Mammary epithelial cell (primary cell): ENCODE measurements at places on chromosomes 1 and 21.

DNA sequence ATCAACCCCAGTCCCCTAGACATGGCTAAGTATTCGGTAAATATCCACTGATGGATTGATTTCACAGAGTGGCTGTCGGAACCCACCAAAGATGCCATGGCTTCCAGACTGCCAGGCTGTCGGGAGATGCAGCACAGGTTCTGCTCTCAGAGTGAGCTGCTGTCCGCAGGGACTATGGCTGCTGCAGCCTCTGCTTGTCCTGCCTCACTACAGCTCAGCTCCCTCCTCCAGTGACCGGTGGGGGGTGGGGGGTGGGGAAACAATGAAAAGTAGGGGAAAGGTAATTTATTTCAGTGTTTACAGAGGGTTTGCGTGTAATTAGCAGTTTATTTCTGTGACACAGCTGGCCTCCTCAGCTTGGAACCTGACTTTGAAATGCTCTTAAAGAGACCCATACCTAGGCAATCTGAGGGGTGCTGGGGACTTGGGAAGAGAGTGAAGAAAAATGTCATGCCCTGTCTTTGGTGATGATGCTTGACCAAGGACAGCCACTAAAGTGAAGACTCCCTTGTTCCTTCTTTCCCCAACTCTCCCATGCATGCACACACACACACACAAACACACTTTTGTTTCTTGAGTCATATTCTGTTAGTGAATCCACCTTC lies 109.0 kb downstream of the CACNA1E start:
- DNase-seq = no peak

DNA sequence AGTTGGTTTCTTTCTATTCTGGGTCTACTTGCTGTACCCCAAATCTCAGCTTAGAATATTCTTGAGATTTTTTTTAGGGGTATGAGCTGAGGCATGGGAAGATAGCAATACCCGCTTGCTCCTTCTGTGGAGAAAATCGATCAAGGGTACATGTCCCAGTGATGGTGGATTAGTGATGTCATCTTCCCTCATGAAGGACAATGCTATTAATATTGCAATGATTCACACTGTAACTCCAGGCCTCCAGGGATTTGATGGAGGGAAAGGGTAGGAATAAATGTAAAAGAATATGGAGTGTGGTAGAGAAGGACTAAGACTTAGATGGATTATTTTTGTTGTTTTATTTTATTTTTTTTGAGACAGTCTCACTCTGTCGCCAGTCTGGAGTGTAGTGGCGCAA lies 47.4 kb downstream of the XCL1 start:
- DNase-seq = no peak

- DNase-seq = peak; percentile 32
These were observed 29.5 kb downstream of the LDLRAP1 start for GRCh38 chr1:25572708-25573590.

- peak; percentile 52 for DNase-seq
These were observed 495 bp downstream of the PI4KB start for GRCh38 chr1:151326619-151327222.

- no peak for DNase-seq
These were observed 7.2 kb downstream of the IFT25 start for GRCh38 chr1:53938136-53938830.

GRCh38 chr1:47650205-47650604 lies 212.4 kb downstream of the FOXD2 start:
- DNase-seq = peak; percentile 97

GRCh38 chr1:28104866-28105467 lies 16.6 kb upstream of the EYA3 start:
- peak; percentile 87 for DNase-seq

DNA sequence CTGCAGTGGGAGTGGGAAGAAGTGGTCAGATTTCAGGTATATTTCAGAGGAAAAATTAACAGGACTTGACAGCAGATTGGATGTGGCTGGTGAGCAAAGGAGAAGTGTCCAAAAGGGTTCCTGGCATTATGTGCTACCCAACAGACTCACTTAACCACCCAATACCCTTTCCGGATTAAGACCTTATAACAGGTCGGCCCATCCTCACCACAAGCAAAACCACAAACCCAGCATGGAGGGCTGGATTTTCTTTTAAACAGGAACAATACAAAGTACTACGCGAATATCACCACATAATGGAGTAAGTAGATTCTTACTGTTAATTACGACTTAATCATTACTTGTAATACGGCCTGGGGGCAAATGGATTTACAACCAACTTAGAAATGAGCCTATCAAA lies 59.2 kb downstream of the WDR64 start:
- DNase-seq = no peak

DNA sequence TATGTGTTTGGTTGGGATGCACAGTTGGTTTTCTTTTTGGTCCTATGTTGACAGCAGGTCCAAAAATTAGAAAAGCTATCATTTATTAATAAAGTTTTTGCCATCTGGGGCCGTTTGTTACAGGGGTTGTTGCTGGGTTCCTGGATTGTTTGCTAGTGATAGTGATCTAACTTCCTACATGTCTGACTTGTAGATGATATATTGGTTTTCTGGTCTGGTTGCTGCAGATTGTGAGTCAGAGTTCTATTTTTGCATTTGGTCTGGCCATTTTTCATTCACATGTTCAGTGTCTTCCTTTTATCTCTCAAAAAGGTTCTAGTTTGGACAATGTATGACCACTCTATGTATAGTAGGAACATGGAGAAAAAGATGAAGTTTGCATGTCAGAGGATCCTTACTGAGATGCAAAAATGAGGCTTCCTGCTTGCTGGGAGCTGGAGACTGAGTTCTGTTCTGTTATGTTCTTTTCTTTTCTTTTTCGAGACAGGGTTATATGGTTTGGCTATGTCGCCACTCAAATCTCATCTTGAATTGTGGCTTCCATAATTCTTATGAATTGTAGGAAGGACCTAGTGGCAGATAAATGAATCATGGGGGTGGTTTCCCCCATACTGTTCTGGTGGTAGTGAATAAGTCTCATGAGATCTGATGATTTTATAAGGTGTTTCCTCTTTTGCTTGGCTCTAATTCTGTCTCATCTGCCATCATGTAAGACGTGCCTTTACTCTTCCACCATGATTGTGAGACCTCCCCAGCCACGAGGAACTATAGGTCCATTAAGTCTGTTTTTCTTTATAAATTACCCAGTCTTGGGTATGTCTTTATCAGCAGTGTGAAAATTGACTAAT lies 4.2 kb upstream of the NVL start:
- DNase-seq = peak; percentile 37

- DNase-seq = peak; percentile 72
These were observed 618 bp upstream of the SERTAD4 start for GRCh38 chr1:210231846-210232510.

GRCh38 chr1:206803221-206803730 lies 31.0 kb upstream of the IL10 start:
- DNase-seq = no peak

DNA sequence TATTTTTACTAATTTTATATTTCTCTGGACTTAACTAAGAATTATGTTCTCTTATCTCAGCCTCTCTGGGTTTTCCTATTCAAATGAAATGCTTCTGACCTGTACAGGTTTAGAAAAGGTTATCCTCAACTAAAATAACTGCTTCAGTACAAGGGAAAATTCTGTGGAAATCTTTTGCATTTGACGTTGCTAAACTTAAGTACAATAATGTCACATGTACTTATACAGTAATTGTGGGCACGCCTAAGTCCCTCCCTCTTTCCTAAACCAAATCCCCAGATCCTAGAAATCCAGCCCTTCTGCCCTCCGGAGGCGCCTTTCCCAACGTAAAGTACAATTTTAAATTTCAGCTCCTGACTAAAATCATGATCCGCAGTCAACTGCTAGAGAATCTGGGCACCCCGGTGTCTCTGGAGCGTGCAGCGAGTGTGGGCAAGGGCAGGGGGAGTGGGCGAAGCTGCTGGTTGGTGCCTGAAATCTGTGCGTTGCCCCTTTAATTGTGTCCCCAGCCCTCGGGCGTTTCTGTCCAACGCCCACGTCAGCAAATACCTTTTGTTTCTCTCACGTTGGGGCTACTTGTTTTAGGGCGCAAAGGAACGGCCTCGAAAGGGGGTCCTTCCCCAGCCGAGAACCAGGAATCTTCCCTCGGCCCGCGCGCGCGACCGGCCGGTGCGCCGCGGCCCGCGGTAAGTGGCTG lies at the start of gene ZBTB8A:
ZBTB8A (plus strand) TSS at position 541 of the 697 bp plus-strand sequence. CDS start 53,505 bp downstream, outside the sequence.
- DNase-seq = peak; percentile 56

DNA sequence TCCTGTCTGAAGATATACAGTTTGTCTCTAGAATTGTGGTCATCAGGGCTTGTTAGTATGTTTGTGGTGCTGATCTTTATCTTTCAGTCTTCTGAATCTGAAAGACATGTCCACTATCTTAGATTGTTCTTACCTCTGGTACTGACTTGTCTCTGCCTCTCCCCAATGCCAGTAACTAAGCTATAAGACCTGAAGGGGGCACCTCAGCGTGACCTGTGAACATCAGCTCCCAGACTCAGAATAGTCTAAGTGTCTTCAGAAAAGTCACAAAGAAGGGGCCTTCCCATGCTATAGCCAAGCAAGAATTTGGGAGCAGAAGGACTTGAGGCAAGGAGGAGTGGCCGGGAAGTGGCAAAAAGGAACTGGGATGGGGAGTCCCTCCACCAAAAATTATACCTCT lies 178.1 kb downstream of the NTNG1 start:
- DNase-seq = no peak

DNA sequence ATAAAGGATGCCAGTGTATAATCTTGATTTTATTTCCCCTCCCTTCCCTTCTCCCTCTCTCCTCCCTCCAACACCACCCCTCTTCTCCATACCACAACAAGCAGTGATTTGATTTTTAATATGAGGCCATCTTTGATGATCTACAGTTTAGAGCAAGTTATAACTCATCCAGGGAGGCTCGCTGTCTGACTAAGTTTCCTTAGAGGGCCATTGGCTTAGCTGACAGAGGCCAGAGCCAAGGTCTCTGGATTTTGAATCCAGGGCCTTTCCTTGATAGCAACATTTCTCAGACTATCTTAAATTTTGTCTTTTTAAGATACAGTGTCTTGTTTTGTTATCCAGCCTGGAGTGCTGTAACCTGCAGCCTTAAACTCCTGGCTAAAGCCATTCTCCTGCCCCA lies 431.0 kb upstream of the USP24 start:
- peak; percentile 58 for DNase-seq

- DNase-seq = no peak
These were observed 25.7 kb downstream of the LY9 start for GRCh38 chr1:160821627-160822026.

- no peak for DNase-seq
These were observed 673.3 kb downstream of the KCNT2 start for GRCh38 chr1:195934817-195935553.

- DNase-seq = peak; percentile 65
These were observed 21.9 kb upstream of the LAPTM5 start for GRCh38 chr1:30779294-30780071.

GRCh38 chr1:53393325-53393792 lies 65.5 kb upstream of the LRP8 start:
- peak; percentile 42 for DNase-seq

- DNase-seq = no peak
These were observed 34.3 kb upstream of the KCNA3 start for GRCh38 chr1:110708974-110709440.

- no peak for DNase-seq
These were observed 68.1 kb downstream of the URB2 start for GRCh38 chr1:229694053-229694693.

DNA sequence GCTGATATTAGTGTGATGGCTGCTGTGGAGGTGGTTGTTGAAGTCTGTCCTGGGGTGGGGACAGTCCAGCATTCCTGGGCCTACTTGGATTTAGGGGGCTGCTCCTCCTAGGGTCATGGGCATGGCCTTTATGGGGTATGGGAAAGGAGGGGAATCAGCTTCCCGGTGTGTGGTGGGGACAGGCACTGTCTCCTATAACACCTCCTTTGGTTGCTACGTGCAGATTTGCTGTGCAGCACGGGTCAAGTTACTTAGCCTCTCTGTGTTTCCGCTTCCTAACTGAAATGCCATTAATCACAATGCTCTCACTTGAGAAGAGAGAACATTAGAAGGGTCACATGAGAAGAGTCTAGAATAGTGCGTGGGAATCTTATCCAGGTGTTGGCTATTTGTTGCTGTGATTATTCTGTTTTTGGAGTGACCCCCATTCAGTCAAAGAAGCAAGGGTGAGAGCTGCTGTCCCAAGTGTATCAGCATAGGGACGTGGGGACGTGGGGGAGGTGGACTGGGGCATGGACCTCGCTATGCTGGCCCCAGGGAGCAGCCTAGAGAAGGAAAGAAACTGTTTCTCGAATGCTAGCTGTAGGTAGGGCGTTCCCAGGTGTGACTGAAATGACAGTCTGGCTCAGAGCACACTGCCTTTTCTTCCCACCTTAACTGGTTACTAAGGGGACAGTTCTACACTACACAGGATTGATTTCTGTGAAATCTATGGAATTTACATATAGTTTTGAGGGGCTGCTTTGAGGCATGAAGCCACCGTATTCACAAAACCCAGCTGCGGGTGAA lies 19.9 kb downstream of the SOX13 start:
- no peak for DNase-seq
